Activated naive CD4-positive, alpha-beta T cell (primary cell): ENCODE measurements at places on chromosomes 3 and 15.

DNA sequence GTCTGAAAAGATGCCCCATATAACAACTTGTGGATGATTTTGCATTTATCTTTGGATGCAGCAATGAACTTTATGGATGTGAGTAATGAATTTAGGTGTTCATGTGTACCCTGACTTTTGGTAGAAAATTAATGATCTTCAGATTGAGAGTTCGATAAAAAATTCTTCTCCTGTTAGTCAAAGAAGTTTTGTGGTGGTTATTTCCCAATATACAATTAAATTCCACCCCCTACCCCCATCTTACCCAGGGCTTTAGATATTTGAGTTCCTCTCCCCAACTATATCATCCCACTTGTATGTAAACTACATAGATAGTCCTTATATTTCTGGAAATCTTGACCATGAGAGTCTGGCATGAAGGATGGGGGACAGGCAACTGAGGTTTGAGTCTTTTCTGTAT lies 126.1 kb upstream of the ALDH1A3 start:
- DNase-seq, result no peak

- no peak for DNase-seq
These were observed 199.6 kb downstream of the EFHB start for GRCh38 chr3:19734453-19734852.

GRCh38 chr3:45904931-45905330 lies 18.6 kb downstream of the CCR9 start:
- no peak for DNase-seq

DNA sequence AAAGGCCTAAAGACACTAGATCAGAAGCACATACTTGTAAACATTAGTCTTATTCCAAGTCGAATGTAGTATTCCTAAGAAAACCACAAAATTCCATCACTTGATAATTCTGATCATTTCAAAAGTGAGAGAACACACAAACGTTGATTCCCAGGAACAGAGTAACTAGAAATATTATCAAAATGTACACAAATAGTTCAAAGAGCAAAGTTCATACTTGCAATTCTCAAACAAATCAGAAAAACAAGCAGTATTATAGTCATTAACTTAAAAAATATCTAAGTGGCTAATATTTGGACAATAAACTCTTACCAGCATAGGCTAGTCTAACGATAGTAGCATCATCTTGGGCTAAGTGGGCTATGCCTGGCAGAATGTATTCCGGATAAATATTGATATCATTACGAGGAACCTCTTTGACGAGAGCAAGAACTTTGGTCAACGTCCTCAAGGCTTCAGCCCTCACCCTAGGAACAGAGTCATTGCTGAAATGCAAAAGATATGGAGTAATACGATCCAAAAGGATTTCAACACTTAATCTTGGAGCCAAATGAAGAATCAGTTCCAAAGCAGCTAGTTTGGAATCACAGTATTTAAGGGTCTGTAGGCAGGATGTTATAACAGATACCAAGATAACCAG lies 13.3 kb downstream of the PIK3R4 start:
- no peak for DNase-seq

DNA sequence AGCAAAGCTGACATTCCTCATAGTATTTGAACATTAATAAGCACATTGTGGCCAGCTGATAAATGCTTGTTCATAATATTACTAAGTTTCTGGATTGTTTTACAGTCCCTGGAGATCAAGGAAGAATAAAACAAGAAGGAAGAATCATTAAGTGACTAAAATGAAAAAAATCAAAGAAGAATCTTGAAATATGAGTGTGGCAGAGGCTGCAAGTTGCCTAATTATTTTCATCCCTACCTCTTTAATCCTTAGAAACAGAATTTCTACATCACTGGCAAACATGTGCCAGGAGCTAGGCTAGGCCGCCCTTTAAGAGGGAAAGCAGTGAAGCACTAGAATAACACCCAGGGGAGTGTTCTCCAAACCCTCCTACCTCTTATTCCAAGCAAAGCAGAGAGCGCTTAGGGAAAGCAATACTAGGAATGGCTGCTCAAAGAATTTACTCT lies 98.9 kb downstream of the MAGI1 start:
- DNase-seq, result no peak

DNA sequence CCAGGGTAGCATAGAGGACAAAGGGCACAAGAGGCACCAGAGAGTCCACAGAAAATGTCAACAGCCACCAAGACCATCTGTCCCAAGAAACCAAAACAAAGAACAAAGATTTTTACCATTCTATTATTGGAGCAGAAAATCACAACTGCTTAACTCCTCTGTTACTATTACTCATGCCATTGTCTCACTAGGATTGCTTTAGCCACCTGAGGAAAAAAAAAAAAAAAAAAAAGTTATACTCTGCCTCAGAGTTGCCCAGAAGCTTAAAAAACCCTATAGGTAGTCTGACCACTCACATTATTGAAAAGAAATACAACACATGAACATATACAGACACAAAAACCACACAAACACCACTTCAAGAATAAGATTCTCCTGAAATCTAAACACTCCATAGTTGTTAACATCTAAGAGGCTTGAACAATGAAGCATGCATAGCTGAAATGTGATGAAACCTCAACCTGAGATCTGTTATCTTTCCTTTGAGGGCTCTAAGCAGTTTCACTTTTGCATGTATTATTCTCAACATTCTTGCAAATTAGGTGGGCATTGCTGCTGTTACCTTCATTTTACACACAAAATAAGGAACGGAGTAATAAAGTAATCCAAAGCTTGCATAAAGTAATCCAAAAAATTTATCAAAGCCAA lies 85.4 kb downstream of the IGSF11 start:
- DNase-seq, result no peak

DNA sequence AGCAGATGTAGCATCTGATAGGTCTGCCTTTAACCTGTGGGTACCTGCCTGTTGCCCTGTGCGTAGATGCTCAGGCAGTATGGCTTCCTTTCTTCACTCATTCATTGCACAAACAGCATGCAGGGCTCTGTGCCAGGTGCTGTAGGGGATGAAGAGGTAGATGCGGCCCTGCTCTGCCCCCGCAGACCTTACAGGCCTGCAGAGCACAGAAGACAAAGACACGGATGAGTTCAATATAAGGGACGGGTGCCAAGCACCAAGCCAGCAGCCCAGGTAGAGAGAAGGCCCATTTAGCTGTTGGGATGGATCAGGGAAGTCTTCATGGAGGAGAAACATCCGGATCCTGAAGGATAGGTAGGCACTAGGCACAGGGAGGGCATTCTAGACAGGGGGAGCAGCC lies 69.4 kb downstream of the AAGAB start:
- DNase-seq, result no peak

- DNase-seq, result no peak
These were observed 406.2 kb downstream of the MFSD1 start for GRCh38 chr3:159208050-159208449.

GRCh38 chr3:117366574-117366973 lies 657.0 kb downstream of the TUSC7 start:
- no peak for DNase-seq

DNA sequence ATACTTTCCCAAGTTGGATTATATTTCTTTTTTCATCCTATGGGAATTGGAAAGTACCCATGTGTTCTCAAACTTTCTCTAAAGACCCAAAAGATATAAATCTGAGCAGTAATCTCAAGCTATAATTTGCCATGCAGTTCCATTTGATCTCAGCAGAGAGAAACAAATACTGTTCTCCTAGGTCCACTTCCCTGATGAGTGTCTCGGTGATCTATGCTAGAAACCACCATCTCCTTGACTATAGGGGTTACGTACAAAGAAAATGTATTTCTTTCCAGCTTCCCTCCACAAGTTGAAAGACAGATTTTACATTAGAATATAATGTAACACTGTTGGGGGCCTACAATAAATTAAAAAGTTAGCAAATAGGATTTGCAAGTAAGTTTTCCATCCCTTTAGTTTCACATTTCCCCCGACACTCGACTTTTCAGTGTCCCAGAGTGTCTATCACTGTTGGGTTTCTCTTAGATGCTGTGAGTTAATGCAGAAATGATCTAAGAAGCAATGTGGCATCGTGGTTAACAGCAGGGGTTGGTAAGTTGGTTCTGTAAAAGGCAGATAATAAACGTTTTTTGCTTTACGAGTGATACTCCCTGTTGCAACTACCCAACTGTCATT lies 465.1 kb upstream of the CFAP20DC start:
- no peak for DNase-seq

DNA sequence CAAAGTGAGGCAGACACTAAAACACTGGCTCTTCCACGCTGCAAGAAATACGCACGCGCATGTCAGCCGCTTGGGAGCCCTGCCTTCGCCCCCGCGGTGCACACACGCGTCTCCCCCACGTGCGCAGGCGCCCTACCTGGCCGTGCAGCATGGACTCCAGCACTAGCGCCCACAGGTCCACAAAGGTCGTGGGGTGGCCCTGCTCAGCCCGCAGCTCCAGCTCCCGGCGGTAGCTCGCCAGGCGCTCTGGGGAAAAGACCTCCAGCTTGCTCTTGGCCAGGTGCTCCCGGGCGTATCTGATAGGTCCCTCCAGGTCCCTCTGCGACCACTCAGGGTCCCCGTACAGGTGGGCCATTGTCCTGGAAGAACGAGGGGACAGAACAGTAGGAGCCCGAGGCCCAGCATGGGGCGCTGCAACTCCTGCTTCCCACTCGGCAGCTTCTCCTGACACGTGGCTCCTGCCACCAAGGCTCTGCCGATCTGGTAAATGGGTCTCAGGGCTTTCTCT lies 14.9 kb downstream of the PLA2G4D start:
- DNase-seq, result no peak

DNA sequence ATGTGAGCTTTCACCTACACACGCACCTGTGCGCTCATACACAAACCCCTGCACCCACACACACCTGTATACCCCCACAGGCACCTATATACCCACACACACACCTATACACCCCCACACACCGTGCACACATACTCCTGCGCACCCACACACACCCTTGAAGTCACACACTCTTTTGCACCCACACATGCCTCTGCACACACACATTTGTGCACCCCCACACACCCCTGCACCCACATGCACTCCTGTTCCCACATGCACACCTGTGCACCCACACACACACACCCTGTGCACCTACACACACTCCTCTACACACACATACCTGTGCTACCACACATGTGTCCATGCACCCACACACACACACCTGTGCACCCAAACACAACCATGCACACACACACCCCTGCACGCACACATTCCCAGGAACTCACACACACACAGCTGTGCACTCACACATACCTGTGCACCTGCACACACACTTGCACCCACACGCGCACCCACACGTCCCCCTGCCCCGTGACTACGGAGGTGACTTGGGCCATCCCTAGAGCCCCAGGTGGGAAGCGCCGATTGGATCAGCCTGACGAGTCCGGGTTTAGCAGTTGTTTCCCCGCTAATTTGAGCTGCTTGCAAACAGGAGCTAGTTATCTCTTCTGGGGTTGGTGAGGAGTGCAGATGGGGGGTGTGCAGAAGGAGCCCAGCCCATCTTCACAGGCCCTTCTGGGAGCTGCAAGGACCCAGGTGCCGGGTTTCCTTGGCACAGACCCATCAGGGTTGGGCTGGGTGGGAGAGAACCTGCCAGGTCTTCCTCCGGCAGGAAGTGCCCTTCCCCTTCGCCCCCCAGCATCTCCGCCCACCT lies 97.8 kb downstream of the CHSY1 start:
- no peak for DNase-seq

DNA sequence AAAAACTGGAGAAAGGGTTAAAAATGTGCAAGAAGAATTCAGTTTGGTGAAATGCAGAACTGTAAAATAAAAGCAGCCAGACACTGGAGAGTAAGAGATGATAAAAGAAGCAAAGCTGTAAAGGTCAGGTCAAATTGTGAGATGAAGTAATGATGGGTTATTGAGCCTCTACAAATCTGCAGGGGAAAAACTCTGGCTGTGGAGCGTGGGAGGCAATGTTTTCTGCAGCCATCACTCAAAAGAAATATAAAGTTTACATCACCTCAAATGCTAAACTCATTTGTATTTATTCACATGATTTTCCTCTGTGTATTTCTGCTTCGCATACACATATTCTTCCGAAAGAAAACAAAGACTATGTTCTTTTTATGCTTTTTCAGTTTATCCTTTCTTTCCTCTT lies 158.8 kb upstream of the GPR149 start:
- no peak for DNase-seq

GRCh38 chr15:39747326-39747725 lies 35.3 kb downstream of the FSIP1 start:
- no peak for DNase-seq

- DNase-seq, result no peak
These were observed 1.0 kb downstream of the PAK2 start for GRCh38 chr3:196740481-196741248.

DNA sequence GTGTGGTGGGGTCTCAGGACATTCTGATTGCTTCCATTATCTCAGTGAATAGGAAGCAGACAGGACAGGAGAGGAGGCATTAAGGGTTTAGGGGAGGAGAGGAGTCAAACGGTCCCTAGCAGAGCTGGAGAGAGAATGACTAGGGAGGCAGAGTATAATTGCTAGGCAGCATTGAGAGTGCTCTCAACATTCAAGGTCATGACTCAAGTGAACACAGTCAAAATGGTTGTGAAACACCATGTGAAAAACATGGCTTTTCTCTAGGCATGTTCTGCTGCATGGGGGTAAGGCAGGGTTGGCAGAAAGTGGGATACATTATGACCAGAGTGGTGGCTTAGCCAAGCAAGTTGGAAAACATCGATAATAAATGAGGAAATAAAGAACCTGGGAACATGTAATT lies 19.5 kb upstream of the HRH1 start:
- DNase-seq, result no peak

GRCh38 chr15:92306663-92307062 lies 87.0 kb upstream of the ST8SIA2 start:
- DNase-seq, result no peak

DNA sequence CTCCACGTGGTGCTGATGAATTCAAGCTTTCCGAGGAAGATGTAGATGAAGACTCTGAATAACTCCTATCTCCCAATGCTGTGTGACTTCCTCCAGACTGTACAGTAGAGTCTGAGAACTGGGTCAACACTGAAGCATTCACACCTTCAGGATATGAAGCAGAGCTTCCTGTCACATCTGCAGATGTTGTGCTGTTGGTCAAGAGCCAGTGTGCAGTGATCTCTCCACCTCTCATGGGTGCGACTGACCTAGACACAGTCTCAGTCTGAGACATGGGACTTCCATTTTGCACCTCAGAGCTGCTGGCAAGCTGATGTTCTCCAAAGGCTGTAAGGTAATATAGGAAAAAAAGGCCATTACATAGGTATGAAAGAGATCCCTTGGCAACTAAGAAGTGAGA lies 36.5 kb downstream of the HEG1 start:
- DNase-seq, result no peak

DNA sequence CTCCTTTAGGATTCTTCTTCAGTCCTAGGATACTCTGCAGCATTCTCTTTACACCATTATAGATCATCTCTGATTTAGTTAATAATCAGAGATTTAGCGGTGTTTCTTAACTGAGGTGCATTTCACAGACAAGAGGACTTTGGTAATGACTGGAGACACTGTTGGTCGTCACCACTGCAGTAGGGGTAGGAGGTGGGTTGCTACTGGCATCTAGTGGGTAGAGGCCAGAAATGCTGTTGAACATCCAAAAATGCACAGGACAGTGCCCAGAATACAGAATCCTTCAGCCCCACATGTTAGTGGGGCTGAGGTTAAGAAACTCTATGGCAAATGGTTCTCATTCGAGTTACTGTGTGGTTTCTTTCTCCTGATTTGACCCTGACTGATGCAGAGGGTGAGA lies 80.4 kb upstream of the LMCD1 start:
- no peak for DNase-seq
